ENCODE measurements at places on chromosomes 6 and 20. TPM values are rescaled to one million over a fixed set of nuclear protein-coding genes. Genes with fewer than 3 reads are reported as not detected.

GRCh38 chr6:88867841-88868731 is 95.3 kb downstream of the RNGTT start:
- H3K27me3 ChIP-seq: no peaks in the 10 kb centered on the region
- H3K4me1 ChIP-seq: no peaks in the 10 kb centered on the region
- H3K27ac ChIP-seq: no peak overlapping the region
- no peaks in the 10 kb centered on the region for H3K36me3 ChIP-seq

DNA sequence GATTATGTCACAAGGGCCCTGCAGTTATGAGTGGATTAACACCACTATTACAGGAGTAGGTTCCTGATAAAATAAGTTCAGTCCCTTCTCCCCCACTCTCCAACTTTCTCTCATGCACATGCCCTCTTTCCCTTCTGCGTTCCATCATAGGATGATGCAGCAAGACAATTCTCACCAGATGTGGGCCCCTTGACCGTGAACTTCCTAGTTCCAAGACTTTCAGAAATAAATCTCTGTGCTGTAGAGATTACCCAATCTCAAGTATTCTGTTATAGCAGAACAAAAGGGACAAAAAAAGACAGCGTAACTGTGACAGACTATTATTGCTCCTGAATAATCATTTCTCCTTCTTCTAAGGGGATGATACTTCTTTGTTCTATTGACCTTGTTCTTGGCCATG is 33.8 kb upstream of the TMEM244 start:
- H3K27me3 ChIP-seq: no peaks in the 10 kb centered on the region
- H3K27ac ChIP-seq: no peak overlapping the region
- no peaks in the 10 kb centered on the region for H3K4me1 ChIP-seq
- no peak for DNase-seq
- H3K36me3 ChIP-seq: no peaks in the 10 kb centered on the region
- no peak overlapping the region for H3K4me3 ChIP-seq

GRCh38 chr6:46948699-46949098 is 27.0 kb upstream of the ADGRF5 start:
- no peaks in the 10 kb centered on the region for H3K36me3 ChIP-seq
- peak overlapping the region; percentile 77 for H3K27ac ChIP-seq
- H3K4me3 ChIP-seq: no peak overlapping the region
- peaks cover 33% of the 10 kb centered on the region for H3K4me1 ChIP-seq

DNA sequence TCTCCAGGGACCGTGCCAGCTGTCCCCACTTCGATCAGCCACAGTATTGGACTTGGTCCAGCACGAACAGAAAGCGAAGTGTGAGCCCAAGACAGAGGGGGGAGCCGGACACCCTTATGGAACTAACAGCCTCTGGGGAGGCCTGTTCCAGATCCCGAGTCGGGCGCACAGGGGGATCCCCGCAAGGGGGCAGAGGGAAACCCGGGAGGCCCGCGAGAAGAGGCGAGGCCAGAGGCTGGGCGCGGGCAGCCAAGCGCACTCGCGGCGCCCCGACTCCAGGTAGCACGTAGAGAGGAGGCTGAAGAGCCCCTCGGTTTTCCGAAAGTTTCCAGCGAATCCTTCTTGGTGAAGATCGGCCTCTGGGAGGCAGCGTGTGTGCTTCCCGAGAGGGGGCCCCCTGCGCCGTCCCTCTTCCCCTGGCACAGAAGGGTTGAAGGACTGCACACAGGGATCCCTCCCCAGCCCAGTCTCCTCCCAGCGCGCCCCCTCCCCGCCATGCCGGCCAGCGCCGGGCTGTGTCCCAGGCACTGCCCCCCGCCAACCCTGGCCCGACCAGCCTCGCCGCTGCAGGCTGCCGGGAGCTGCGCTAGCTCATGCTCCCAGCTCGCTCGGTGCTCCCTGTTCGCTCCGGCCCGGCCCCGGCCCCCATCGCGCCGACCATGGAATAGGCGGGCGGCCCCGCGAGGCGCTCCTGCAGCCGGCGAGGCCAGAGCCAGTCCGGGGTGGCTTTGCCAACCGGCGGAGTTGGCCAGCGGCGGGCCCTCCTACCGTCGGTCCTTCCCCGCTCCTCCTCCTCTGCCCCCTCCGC is 577 bp upstream of the SLC24A3 start:
- peaks cover 53% of the 10 kb centered on the region for H3K27me3 ChIP-seq
- peak; percentile 68 for DNase-seq
- peaks cover 19% of the 10 kb centered on the region for H3K4me1 ChIP-seq
- peak overlapping the region; percentile 36 for H3K4me3 ChIP-seq
- H3K36me3 ChIP-seq: no peaks in the 10 kb centered on the region

- H3K4me3 ChIP-seq: no peak overlapping the region
- H3K27me3 ChIP-seq: no peaks in the 10 kb centered on the region
- H3K27ac ChIP-seq: no peak overlapping the region
- no peak for DNase-seq
- H3K4me1 ChIP-seq: no peaks in the 10 kb centered on the region
Observed at GRCh38 chr6:39684790-39685488, 40.3 kb downstream of the KIF6 start.

GRCh38 chr20:49631061-49631716 is 63.3 kb upstream of the PTGIS start:
- no peak for DNase-seq
- no peaks in the 10 kb centered on the region for H3K36me3 ChIP-seq
- H3K27ac ChIP-seq: peak overlapping the region; percentile 58
- H3K4me3 ChIP-seq: no peak overlapping the region

- no peaks in the 10 kb centered on the region for H3K27me3 ChIP-seq
- no peak for DNase-seq
- no peak overlapping the region for H3K4me3 ChIP-seq
- H3K4me1 ChIP-seq: no peaks in the 10 kb centered on the region
- H3K27ac ChIP-seq: no peak overlapping the region
- no peaks in the 10 kb centered on the region for H3K36me3 ChIP-seq
Observed at GRCh38 chr6:80251321-80251720, 144.8 kb downstream of the BCKDHB start.

ROS1 gene
- total RNA-seq: 305 TPM

NFKBIE gene
- total RNA-seq: 19.3 TPM
